IMR-90 (cell line): ENCODE measurements at places on chromosomes 12 and 14. TPM values are rescaled to one million over a fixed set of nuclear protein-coding genes. Genes with fewer than 3 reads are reported as not detected.
A peak's percentile ranks its signal among the peaks of the same experiment; 100 is the strongest.

DNA sequence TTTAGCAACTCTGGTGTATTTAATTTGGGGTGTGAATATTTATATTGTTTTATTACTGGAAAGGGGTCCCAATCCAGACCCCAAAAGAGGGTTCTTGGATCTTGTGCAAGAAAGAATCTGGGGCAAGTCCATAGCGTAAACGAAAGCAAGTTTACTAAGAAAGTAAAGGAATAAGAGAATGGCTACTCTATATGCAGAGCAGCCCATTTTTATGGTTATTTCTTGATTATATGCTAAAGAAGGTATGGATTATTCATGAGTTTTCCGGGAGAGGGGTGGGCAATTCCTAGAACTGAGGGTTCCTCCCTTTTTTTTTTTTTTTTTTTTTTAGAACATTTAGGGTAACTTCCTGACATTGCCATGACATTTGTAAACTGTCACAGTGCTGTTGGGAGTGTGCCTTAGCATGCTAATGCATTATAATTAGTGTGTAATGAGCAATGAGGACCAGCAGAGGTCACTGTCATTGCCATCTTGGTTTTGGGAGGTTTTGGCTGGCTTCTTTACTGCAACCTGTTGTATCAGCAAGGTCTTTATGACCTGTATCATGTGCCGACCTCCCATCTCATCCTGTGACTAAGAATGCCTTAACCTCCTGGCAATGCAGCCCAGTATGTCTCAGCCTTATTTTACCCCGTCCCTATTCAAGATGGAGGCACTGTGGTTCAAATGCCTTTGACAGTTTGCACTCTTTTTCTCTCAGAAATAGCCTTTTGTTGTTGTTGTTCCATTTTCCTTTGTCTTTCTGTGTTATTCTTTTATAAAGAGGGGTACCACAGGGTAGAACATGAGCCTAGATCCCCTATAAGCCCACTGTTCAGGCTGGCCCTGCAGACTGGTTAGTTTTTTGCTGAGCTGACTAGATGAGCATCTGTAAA, 75.5 kb upstream of the DCD start:
- no peaks in the 10 kb centered on the region for H3K36me3 ChIP-seq
- no peak overlapping the region for H3K27ac ChIP-seq
- no peaks in the 10 kb centered on the region for H3K27me3 ChIP-seq
- DNase-seq: peak; percentile 11
- H3K4me3 ChIP-seq: no peak overlapping the region
- H3K4me1 ChIP-seq: no peaks in the 10 kb centered on the region

- H3K27ac ChIP-seq: no peak within 1 kb of the TSS
- peaks cover 85% of the 10 kb centered on the region for H3K27me3 ChIP-seq
- no peak for DNase-seq
- no peaks in the 10 kb centered on the region for H3K4me1 ChIP-seq
- H3K36me3 ChIP-seq: no peaks in the 10 kb centered on the region
Measured at GRCh38 chr14:74238974-74239847, at the start of gene VSX2. Gene VSX2 (plus strand): TSS chr14:74239449. CDS start chr14:74239562, 113 bp downstream.

GRCh38 chr12:43992856-43993255, 157.0 kb downstream of the TMEM117 start:
- DNase-seq: no peak
- H3K27ac ChIP-seq: no peak overlapping the region
- H3K27me3 ChIP-seq: no peaks in the 10 kb centered on the region
- H3K4me1 ChIP-seq: 0 out of 2 replicates have a peak, but pooled peaks cover 1% of the 10 kb centered on the region

DNA sequence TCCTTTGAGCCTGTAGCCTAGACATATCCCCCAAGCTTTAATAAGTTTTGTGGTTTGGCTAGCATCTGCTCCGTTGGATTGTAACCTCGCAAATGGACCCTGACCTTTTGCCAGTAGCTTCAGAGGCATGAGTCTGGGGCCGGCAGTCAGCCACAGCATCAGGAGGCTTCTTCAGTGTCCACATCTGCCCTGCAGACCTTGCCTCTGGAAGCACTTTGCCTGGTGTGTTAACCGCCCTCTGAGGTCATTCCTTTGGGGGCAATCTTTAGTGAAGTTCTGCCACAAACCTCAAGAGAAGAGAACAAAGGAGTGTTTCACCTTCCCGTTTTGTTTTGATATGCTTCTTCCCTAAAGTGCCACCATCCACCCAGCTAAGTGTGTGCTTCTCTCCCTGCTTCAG, 71.4 kb downstream of the GNS start:
- no peak overlapping the region for H3K27ac ChIP-seq
- H3K4me3 ChIP-seq: no peak overlapping the region
- no peaks in the 10 kb centered on the region for H3K27me3 ChIP-seq
- H3K36me3 ChIP-seq: peaks cover 17% of the 10 kb centered on the region

DNA sequence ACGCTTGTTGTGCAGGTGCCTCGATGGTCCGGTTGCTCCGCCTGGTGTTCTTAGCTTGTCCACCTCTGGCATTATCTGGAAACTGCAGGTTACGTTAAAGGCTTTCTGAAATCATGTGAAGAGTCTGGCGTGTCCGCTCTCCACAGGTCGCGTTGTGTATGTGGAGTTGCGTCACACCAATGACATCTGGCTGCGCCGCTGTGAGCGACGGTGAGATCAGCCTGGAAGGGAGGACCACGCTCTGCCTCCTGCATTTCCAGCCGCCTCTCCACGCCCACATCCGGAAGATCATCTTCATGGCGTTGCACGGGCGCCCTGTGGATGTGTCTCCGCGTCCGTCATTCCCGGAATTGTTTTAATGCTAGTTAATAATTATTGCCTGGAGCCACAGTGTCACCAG, 50.6 kb upstream of the GALNT9 start:
- no peaks in the 10 kb centered on the region for H3K4me1 ChIP-seq
- no peak overlapping the region for H3K4me3 ChIP-seq
- H3K27ac ChIP-seq: no peak overlapping the region

DNA sequence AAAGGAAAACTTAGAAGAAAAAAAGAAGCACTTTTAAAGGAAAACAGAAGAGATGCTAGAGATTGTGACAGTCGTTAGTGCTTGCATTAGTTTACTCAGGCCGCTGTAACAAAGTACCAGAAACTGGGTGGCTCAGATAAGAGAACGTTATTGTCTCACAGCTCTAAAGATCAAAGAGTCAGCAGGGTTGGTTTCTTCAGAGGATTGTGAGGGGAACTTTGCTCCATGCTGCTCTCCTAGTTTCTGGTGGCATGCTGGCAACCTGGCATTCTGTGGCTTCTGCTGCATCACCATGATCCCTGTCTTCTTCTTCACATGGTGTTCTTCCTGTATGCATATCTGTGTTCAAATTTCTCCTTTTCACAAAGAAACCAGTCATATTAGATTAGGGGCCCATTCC, 119.4 kb upstream of the PLEKHA5 start:
- no peak for DNase-seq
- H3K27ac ChIP-seq: no peak overlapping the region
- no peaks in the 10 kb centered on the region for H3K36me3 ChIP-seq
- H3K4me3 ChIP-seq: no peak overlapping the region
- H3K4me1 ChIP-seq: peaks cover 2% of the 10 kb centered on the region; the same call in 1 of the 2 replicates
- no peaks in the 10 kb centered on the region for H3K27me3 ChIP-seq

GRCh38 chr12:51391283-51392123, at the start of gene GALNT6:
Gene GALNT6 (minus strand): TSS chr12:51391406. CDS start chr12:51379781, 11,625 bp downstream.
- peaks cover 21% of the 10 kb centered on the region for H3K4me1 ChIP-seq
- peak within 1 kb of the TSS; percentile 12; the same call in 1 of the 2 replicates for H3K27ac ChIP-seq
- peak within 1 kb of the TSS; percentile 48 for H3K4me3 ChIP-seq
- no peaks in the 10 kb centered on the region for H3K27me3 ChIP-seq
- DNase-seq: no peak
- H3K36me3 ChIP-seq: no peaks in the 10 kb centered on the region

DNA sequence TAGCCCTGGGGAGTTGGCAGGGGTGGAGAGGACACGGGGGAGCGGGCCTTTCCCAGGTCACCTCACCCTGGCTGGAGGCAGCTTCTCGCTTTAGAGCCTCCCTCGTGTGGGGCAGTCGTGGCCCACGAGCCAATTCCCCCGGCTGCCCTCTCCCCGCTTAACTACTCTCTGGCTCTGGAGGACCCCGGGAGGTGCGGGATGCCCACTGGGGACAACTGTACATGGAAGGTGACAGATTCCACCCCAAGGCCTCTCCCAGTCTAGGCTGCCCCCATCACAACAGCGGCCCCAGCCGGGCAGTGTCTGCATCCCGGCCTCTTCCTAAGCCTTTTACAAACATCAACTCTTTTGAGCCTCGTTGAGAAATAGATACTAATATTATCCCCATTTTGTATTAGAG, 78.1 kb downstream of the KIF26A start:
- no peaks in the 10 kb centered on the region for H3K36me3 ChIP-seq
- no peak overlapping the region for H3K4me3 ChIP-seq
- no peak for DNase-seq
- no peaks in the 10 kb centered on the region for H3K4me1 ChIP-seq

DNA sequence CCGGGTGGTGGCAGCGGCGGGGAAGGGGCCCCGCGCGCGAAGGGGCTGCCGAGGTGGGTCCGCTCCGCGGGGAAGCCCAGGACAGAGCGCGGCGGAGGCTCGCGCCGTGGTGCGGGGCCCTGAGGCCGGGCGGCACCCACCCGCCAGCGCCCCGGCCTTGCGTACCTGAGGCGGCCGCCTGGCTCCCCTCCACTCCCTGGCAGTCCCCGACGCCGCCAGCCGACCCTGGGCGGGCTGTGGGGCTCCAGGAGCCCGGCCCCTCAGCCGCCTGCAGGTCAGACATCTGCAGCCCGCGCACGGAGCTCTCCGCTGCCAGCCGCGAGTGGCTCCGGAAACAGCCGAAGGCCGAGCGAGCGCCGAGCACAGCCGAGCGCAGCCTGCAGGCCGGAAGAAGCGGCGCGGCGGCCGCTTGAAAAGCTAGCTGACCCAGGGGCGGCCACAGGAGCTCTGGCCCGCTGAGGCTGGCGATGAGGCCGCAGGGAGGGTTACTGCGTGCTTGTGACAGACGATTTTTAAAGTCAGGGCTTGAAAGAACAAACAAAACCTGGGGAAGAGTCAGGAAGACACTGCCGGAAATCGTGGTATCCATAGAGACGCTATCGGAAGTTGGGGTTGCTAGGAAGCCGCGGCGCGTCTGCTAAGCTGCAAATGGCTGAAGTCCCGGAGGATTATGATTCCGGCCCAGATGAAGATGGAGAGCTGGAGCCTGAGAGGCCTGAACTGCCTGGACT, at the start of the genes SAMD15 and TMED8:
TSS of gene SAMD15 (plus strand) at position 609 of the 731 bp plus-strand sequence. CDS start at position 649, 40 bp downstream.
TSS of gene TMED8 (minus strand) at position 324 of the 731 bp plus-strand sequence. CDS start at position 283, 41 bp downstream.
- peak within 1 kb of the TSS; percentile 93 for H3K27ac ChIP-seq
- no peaks in the 10 kb centered on the region for H3K4me1 ChIP-seq
- DNase-seq: peak; percentile 80
- no peaks in the 10 kb centered on the region for H3K36me3 ChIP-seq
- H3K27me3 ChIP-seq: peaks cover 7% of the 10 kb centered on the region

CCDC60 gene
- total RNA-seq: not detected in 2 replicates

SSPN gene
- total RNA-seq: 5.6 and 7.8 TPM in 2 replicates

SPIC gene
- total RNA-seq: not detected in 2 replicates

DTD2 gene
- 24.9 and 46.1 TPM in 2 replicates for total RNA-seq

ACOT6 gene
- not detected in 2 replicates for total RNA-seq
